ENCODE measurements at places on chromosomes 6 and 20. TPM values are rescaled to one million over a fixed set of nuclear protein-coding genes. Genes with fewer than 3 reads are reported as not detected.

- no peaks in the 10 kb centered on the region for H3K27me3 ChIP-seq
- peak overlapping the region; percentile 42 for H3K27ac ChIP-seq
- H3K4me3 ChIP-seq, result no peak overlapping the region
- H3K4me1 ChIP-seq, result peaks cover 63% of the 10 kb centered on the region
- H3K36me3 ChIP-seq, result no peaks in the 10 kb centered on the region
These were observed 50.9 kb downstream of the JARID2 start for GRCh38 chr6:15296735-15297134.

- H3K27ac ChIP-seq, result no peak overlapping the region
- no peak for DNase-seq
- no peaks in the 10 kb centered on the region for H3K4me1 ChIP-seq
- no peaks in the 10 kb centered on the region for H3K36me3 ChIP-seq
These were observed 47.9 kb downstream of the QRSL1 start for GRCh38 chr6:106677282-106677681.

DNA sequence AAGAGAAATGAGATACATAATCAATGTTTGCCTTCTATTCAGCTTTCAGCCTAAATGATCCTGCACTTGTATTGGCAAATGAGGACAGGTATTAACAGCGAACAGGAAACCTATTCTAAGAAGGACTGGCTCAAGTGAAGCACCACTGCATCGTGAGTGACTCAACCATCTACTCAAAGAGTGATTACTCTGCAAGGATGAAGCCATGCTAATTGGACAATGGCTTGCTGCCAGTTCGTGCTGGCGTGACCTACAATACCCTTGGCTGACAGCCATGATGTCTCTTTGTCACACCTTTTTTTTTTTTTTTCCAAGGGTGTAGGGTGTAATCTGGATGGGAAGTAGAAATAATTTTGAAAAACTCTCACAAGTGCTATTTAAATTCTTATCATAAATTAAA, 104.9 kb downstream of the GJA10 start:
- peaks cover 10% of the 10 kb centered on the region for H3K4me1 ChIP-seq
- H3K27me3 ChIP-seq, result no peaks in the 10 kb centered on the region
- H3K27ac ChIP-seq, result no peak overlapping the region

The CDSN gene
- not detected for polyA plus RNA-seq

The TNXB gene
- not detected for polyA plus RNA-seq

The NOTCH4 gene
- 6.1 TPM for polyA plus RNA-seq

Measured in CD14-positive monocyte (primary cell).